GF-D8 (cell line): ENCODE measurements at places on chromosomes 3 and 15.
A peak's percentile ranks its signal among the peaks of the same experiment; 100 is the strongest.

DNA sequence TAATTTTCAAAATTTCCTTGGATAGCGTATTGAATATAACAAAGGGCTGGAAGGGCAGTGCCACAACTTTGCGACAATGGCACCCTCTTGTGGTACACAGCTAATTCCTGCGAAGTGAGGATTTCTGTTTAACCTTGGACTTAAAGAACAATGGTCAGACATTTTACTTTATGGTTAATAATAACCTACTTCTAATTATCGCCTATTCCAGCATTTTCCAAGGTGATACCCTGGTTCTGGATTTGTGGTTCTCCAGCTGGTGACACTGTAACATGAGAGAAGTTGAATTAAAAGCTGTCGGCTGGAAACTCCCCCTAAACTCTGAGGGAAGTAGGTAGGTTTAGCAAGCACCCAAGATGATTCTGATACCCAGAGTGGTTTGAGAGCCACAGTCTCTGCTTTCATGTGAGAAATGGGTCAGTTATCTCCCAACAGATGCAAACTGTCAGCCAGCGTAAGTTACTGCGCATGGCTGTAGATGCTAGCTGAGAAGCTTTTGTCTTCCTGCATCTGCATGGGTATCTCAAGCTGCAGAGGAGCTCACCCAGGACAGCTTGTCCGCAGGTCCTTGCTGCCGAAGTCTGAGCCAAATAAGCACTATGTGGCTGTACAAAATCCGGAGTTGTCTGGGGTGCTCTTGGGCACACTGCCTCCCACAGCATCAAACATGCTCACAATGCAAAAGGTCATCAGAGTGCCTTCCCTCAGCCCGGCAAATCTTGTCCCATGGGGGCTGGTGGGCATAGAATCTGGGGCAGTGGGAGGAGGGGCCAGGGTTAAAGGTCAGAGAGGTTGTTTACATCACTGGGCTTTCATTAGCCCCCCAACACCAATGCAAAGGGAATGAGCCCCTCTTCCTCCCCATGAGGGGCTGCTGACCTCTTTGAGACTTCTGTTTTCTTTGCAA is 6.6 kb upstream of the CHSY1 start:
- peak; percentile 21 for DNase-seq

DNA sequence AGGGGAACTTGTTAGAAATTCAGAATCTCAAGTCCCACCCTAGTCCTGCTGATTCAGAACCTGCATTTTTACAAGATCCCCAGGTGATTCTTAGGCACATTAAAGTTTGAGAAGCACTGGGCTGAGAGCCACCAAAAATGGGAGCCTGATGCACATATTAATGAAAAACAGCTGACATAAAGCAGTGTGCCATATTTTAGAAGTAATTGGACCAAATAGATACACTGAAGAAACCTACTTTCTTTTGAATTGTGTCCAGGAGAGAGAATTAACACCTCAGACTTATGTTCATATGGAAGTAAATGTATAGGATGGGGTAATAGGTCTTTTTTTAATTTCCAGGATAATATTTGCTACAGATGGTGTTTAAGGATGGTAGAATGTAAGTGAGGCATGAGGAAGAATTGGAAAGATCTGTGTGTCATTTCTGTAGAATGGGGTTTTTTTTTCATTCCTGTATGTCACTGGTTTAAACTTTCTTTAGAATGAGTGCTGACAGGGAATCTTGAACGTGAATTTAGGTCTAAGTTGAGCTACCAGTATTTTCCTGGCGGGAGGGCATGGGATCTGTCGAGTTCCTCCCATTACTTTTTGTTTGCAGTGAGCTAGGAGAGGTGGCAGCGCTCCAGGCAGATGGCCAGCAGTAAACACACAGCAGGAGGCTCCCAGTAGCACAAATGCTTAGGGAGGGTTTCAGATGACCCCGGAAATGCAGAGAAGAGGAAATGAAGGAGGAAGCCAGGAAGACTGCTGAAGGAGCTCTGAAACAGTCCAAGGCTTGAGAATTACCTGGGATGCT is 185.6 kb downstream of the PLCL2 start:
- no peak for DNase-seq

DNA sequence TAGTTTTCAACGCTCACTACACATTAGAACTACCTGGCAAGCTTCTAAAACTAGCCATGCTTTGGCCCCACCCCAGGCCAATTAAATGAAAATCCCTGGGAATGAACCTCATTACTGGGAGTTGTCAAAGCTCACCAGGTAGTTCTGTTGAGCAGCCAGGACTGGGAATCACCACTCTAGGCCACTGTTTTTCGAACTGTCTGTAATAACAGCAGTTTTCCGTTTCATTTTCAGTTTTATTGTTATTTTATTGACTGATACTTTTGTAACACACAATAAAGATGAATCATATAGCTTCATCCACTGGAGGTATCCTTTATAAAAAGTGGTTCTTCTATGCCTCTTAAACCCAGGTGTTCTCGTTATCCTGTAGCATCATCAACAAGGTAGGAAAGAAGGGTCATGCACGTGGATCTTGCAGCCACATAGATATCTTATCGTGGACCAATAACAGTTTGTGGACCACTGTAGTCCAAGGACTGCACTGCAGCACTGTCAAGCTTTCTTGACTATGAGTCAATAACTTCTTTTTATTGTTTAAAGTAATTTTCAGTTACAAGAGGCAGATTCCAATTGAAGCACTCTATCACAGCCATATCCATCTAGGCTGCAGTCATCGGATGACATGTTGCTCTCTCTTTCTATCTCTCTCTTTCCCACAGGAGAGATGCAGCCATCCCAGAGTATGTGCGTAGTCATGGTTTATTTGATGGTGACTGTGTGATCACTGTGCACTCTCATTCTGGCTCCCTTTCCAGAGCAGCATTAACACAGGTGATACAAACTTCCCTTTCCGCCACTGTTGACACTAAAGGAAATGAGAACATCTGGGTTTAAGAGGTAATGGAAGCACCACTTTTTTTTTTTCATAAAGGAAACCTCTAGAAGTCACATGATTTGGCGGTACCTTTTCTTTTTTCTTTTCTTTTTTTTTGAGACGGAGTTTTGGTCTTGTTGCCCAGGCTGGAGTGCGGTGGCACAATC is 39.0 kb upstream of the BLM start:
- DNase-seq = no peak

GRCh38 chr3:24357635-24358034 is 137.0 kb downstream of the THRB start:
- no peak for DNase-seq

GRCh38 chr3:11390411-11391131 is 118.4 kb downstream of the ATG7 start:
- DNase-seq = no peak

DNA sequence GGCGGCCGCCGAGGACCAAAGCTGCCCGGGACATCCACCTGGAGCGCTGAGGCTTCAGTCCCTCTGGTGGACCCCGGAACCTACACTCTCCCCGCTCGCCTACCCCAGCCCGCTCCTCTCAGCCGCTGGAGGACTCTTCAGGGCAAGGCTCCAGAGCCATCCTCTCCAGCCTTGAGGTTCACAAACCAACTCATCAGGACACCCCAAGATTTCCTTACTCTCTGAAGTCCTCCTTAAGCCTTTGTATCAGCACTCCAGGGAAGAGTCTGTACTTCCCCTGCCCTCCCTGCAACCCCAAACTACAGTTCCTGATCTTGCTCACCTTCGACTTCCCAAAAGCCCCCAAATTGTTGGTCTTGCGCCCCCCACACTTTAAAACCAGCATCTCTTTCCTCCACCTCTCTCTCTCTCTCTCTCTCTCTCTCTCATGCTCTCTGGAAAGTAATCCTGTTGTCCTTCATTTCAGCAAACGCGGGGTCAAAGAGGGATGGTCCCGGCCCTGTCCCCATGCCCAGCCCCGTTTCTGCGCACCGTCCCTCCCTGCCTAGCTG is 438 bp downstream of the THBS1 start:
- DNase-seq = no peak

GRCh38 chr3:109132801-109133473 is 3.6 kb upstream of the C3orf85 start:
- no peak for DNase-seq

DNA sequence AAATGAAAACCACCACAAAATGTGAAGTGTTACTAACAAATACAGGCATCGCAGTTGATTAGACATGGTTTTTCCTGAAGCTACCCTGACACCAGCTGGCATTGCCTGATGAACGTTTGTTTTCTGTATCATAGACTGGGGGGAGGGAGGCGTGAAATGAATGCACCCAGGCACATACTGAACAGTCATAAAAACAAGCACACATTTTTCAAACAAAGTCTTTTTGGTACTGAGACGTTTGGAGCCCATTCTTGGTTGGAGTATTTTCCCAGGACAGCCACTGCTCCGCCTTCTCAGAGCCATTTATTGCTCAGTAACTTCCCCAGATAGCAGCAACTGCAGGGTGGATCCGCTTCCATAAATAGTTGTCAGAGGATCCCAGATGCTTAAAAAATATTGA is 52.4 kb downstream of the KLF13 start:
- DNase-seq = no peak

GRCh38 chr15:74789171-74789631 is 7.3 kb downstream of the CSK start:
- DNase-seq = no peak

- no peak for DNase-seq
Measured at GRCh38 chr15:80662757-80663553, 32.2 kb upstream of the ABHD17C start.

GRCh38 chr3:98573181-98573728 is 20.2 kb downstream of the CPOX start:
- no peak for DNase-seq

DNA sequence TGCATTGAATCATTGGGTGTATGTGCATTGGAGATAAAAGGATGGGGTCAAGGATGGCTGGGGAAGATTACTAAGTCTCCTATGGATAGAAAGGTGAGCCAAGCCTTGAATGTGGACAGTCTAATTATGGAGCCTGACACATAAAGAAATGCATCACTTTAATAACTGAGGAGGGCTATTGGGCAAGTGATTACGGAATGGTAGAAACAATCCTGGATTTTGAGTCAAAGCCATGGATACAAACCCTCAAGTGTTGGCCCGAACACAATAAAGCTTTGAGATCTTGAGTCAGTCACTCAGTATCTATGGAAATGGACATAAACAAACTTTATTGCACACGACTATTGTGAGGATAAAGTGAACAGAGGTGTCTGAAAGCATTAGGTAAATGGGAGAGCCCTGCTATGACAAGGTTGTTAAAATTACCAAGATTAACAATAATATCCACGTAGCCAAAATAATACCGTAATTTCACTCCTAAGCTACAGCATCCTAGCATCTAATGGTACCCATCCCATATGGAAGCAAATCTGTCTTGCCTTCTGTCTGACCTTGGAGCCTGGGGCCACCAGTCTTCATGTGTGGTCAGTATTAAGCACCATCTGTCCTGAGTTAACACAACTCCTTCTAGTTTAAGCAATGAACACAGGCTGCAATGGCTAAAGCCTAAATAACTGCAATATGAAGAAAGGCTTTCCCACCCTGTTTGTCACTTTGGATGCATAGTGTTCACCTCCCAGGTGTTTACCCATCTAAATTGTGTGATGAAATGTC is 136.9 kb upstream of the PRICKLE2 start:
- no peak for DNase-seq

DNA sequence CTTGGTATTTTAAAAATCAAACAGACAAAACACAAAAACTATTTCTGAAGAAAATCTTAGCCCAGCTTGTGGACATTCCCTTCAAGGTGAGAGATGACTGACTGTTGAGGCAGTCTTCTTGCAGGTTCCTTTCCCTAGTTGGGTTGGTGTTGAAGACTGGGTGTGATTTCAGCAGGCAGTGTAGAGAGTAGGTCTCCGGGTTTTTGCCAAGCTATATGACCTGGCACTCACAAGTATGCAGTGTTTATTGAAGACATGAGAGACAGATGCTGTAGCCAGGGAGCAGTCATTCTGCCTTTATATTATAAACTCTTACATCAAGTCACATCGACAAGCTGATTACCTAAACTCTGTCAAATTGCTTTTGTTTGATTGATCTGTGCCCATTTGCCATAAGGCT is 17.5 kb downstream of the SENP8 start:
- no peak for DNase-seq

DNA sequence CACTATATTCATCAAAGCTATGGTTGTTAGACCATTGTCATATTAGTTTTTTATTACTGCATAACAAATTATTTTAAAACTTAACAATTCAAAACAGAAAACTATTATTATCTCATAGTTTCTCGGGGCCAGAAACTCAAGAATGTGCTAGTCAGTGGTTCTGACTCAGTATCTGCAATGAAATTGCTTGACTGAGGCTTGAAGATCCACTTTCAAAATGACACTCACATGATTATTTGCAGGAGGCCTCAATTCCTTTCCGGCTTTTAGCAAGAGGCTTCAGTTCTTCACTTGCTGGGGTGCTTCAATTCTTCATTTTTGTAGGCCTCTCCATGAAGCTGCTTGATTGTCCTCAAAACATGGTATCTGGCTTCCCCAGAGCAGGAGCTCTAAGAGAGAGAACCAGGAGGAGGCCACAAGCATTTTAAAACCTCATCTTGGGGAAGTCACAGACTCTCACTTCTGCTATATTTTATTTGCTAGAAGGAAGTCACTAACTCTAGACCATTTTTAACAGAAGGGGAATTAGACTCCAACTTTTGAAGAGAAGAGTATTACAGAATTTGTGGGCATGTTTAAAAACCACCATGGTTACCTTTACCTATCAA is 383.7 kb downstream of the MFSD1 start:
- DNase-seq = no peak

- no peak for DNase-seq
Measured at GRCh38 chr15:64987136-64987535, 2.6 kb downstream of the SPG21 start.

DNA sequence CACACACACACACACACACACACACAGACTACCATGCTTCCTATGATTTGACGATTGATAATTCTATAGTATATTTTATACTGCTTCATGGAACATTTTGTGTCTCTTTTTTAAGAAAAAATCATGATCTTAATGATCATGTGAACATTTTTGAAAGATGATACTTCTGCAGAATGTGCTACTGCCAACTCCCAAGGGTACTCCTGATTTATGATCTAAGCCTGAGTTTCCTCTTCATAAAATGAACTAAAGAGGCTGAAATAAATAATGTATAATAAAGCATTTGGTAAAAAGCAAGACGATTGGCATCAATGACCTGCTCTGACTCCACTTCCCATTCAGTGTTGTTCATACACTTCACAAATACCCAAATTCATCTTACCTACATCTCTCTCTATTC is 333.8 kb upstream of the RBMS3 start:
- DNase-seq = no peak
